Glomerular endothelial cell (primary cell): ENCODE measurements at places on chromosomes 1 and 21.
A peak's percentile ranks its signal among the peaks of the same experiment; 100 is the strongest.

- no peak for DNase-seq
Observed at GRCh38 chr1:74247881-74248528, 12.8 kb downstream of the TNNI3K start.

- DNase-seq: no peak
Observed at GRCh38 chr1:183761871-183762270, 43.0 kb upstream of the RGL1 start.

DNA sequence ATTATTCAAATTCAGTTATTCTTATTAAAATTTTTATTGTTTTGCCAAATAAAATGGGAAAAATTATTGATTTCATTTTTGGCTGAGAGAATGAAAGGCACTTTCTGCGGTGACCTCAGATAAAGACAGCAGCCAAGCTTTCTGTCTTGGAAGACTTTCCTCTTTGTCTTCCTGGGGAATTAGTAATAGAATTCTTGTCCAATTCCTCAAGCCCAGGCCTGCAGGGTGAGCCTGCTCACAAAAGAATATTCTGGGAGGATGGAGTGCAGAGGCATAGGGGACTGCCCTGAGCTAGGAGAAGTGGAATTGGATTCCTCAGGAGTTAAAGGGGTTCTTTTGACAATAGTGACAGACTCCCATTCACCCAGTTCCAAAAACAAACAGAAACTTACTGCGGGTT is 614.5 kb upstream of the ADGRL2 start:
- no peak for DNase-seq

- DNase-seq: no peak
Observed at GRCh38 chr21:27813750-27814149, 846.9 kb upstream of the ADAMTS5 start.

DNA sequence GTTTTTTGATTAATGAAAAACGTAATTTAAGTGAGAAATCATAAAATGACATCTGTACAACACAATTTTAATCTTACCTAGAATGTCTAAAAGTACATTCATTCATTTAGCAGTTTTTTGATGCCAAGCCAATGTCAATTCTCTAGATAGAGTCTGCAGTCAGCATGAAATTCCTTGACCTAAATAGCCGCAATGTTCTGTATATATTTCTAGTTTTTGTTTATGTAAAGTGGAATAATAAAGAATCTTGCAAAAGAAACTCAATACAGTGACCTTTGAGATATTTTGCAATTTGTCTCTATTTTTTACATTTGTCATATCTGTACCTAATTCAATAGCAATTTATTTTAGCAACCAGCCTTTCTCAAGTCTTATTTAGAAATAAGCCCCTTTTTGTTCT is 176.0 kb downstream of the ATP6V1G3 start:
- no peak for DNase-seq

DNA sequence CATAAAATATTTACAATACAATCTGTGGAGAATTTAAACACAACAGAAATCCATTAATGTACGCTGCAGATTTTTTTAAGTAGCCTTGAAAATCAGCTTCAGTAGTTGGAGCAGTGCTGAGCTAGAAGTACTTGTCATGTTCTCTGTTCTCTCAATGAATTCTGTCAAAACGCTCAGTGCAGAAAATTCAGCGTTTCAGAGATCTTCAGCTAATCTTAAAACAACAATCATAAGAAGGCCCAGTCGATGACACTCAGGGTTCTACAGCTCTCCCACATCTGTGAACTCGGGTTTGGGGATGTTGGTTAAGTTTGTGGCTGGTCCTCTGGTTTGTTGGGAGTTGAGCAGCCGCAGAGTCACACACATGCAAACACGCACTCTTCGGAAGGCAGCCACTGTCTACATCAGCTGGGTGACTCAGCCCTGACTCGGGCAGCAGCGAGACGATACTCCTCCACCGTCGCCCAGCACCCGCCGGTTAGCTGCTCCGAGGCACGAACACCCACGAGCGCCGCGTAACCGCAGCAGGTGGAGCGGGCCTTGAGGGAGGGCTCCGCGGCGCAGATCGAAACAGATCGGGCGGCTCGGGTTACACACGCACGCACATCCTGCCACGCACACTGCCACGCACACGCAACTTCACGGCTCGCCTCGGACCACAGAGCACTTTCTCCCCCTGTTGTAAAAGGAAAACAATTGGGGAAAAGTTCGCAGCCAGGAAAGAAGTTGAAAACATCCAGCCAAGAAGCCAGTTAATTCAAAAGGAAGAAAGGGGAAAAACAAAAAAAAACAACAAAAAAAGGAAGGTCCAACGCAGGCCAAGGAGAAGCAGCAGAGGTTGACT is 161.2 kb downstream of the RUNX1 start:
- DNase-seq: peak; percentile 45

DNA sequence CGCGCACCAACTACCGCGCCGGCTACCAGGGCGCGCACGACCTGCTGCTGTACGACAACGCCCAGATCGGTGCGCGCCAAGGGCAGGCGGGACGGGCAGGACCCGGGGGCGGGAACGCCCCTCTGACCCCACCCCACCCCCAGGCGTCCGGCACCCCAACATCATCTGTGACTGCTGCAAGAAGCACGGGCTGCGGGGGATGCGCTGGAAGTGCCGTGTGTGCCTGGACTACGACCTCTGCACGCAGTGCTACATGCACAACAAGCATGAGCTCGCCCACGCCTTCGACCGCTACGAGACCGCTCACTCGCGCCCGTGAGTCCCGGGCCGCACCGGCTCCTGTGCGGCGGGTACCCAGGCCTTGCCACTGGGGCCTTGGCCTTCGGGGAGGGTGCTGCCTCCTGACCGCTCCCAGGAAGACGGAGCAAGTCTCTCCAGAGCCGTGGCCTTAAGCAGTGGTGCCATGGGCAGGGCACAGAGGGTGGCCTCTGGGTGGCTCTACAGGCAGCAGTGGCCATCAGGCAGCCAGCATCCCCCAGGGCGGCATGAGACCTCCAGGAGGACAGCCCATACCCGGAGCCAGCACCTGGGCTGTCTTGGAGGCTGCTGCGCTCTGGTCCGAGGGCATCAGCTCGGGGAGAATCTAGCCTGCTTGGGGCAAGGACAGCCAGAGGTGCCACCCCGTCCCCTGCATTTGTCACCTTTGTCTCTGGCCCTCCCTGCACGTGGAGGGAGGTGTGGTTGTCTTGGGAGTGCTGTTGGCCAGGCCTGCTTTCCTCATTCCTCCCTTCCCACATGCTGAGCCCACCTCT is 8.1 kb upstream of the MMP23B start:
- no peak for DNase-seq

DNA sequence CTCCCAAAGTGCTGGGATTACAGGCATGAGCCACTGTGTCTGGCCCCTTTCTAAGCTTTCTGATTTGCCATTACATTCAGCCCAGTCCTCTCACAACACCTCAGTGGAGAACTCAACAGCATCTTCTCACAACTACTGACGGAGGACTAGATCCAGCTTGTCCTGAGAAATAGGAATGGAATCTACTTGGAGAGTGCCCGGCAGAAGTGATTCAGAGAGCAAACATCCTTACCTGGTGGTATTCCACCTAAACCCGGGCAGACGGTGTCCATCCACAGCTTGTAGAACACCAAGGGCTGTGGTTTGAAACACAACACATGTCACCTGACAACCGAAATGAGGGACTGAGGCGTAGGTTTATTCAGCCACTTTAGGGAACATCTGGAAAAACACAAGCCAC is 28.8 kb upstream of the CCSAP start:
- no peak for DNase-seq

DNA sequence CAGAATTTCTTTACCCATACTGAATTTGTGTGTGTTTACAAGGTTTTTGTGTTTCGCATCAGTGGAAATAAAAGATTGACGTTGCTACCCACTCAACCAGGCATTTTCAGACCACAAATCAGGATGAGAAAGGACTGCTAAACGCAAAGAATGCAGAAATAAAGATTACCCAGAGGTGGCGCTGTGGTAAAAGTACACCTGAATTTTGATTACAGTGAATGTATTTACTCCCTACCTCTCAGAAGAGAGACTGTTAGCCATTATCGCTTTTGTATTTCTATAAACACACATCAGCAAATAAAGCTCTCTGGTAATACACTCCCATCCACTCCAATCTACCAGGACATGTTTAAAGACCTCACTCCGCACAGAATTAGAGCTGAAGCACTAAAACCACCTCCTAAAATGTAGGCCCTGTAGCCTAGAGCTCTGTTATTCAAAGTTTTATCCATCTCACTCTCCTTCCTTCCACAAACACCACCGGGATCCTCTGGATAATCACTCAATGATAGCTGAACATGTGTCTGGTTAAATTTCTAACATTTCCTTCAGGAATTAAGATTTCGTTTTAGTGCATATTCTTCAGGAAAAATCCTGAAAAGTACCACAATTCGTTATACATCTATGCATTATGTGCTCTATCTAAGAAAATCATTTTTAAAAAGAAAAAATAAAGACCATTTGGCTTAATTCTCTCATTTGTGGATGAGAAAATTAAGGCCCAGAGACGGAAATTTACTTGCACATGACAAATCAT is 2.5 kb upstream of the LMO4 start:
- DNase-seq: no peak

GRCh38 chr1:85465099-85465785 is at the start of gene DDAH1:
TSS of gene DDAH1 (minus strand) at chr1:85465159. CDS start at chr1:85465045, 114 bp downstream.
- no peak for DNase-seq
